IMR-90 (cell line): ENCODE measurements at places on chromosomes 5 and 9. TPM values are rescaled to one million over a fixed set of nuclear protein-coding genes. Genes with fewer than 3 reads are reported as not detected.

DNA sequence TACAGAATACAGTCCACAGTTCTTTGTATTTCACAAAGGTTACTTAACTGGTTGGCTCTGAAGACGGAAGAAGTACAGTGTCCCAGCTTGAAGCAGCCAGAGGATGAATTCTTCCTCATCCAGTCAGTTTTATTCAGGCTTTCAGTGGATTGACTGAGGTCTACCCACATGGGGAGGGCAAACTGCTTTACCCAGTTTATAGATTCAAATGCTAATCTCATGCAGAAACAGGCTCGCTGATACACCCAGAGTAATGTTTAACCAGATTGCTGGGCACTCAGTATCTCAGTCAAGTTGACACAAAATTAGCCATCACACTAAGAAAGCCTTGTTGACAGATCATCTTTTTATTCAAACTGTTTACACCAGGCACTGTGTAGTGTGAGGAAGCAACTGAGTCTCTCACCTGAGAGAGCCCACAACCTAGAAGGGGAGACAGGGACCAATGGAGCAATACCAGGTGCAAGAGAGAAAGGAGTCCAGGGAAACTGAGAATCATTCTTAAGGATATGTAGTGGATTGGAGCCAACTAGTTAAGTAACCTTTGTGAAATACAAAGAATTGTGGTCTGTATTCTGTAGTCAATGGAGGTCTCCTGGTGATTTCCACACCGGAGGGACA, 15.9 kb downstream of the LRRC70 start:
- no peak for DNase-seq

DNA sequence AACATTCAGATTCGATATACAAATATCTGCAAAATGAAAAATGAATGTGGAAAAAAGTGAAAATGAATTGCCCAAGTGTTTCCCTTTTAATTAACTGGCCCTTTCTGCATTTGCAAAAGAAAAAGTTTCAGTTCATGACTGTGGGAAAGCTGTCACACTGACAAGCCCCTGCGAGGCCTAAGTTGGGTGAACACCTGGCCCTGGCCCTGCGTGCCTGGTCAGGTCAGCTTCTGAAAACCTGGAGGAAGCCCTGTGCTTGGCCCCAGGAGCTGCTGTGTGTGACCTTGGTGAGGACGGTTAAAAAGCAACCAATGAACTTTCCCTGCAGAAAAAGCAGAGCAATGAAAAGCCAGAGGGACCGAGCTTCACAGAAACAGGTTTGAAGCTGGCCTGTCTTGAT, 41.0 kb upstream of the SHC3 start:
- no peak for DNase-seq

DNA sequence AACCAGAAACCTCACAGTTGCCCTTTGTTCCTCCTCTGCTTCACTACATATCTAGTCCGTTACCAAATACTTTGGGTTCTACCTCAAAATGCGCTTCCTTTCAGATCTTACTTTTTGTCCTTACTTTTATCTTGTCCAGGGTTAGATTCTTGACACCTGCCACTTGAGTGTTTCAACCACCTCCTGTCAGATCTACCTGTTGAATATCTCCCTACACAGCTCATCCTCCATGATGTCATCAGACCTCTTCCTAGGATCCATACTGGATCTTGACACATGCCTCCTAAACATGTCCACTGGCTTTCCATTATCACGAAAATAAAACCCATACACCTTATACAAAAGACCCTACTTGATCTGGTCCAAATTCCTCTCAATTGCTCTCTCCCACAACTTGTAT, 125.2 kb upstream of the SLC24A2 start:
- no peak for DNase-seq

DNA sequence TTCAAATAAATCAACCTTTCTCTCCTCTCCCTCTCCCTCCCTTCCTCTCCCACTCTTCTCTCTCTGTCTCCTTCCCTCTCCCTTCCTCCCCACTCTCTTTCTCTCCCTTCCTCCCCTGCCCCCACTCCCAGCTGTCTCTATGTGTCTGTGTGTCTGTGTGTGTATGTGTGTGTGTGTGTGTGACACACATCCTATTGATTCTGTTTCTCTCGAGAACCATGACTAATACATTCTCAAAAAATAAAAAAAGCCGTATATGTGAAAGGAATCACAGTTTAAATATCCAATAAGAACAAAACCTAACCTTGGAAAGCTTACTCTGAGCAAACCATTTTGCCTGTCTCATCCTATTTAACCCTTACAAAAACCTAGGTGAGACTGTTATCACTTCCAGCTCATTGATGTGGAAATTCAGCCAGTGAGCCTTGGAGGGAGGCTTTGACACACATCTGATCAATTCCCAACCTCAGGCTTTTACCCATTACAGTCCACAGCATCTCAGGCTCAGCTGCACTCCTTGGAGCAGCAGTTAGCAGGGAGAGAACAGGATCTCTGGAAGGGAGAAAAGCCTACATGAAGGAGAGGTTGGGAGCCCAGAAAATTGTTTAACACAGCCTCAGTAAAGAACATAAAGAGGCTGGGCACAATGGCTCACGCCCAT, 8.3 kb downstream of the HSD17B3 start:
- peak; percentile 72 for DNase-seq

DNA sequence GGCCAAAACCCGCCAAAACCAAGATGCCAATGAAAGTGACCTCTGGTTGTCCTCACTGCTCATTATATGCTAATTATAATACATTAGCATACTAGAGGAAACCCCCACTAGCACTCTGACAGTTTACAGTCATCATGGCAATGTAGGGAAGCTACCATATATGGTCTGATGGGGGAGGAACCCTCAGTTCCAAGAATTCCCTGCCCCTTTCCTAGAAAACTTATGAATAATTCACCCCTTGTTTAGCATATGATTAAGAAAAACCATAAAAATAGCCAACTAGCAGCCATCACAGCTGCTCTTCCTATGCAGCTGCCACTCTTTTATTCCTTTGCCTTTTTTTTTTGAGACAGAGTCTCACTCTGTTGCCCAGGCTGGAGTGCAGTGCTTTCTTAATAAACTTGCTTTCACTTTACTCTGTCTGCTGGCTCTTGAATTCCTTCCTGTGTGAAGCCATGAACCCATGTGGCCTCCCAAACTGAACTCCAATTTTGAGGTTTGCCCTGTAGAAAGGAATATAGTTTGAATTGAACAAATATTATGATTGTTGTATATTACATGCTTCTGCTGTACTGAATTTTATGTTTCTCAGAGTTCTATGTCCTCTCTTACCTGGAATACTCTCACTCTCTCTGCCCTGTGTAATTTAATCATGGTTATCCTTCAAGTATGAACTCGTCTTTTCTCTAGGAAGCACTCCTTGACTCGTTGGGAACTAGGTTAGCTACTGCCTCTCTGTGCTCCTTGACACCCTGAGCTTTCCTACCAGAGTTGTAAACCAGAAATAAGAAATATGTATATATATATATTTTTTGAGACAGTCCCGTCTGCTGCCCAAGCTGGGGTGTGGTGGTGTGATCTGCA, 59.8 kb downstream of the KIAA1958 start:
- peak; percentile 18 for DNase-seq

DNA sequence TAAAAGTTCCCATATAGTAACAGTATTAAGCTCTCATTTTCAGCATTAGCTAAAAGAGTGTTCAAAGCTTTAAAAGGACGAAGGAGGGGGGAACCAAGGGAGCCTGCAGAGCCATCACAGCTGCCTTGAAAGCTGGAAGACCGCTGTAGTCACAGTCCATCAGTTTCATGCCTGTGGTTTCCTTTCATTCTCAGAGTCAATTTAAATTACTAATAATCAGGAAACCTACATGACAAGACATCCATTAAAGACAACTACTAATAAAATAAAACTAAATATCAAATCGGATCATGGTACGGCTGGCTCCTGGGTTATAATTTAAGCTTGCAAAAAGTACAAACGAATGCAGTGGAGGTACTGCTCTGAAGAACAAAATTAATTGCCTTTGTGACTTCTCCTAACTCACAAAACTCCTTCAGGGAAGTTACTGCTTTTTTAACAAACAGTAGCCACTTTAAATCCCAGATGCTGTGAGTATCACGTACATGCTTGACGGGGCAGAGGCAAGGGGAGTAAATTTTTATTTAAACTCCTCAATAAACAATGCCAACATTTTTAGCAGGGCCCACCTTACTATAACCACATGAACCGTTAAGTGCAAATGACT, 213.5 kb downstream of the DENND1A start:
- peak; percentile 6 for DNase-seq

DNA sequence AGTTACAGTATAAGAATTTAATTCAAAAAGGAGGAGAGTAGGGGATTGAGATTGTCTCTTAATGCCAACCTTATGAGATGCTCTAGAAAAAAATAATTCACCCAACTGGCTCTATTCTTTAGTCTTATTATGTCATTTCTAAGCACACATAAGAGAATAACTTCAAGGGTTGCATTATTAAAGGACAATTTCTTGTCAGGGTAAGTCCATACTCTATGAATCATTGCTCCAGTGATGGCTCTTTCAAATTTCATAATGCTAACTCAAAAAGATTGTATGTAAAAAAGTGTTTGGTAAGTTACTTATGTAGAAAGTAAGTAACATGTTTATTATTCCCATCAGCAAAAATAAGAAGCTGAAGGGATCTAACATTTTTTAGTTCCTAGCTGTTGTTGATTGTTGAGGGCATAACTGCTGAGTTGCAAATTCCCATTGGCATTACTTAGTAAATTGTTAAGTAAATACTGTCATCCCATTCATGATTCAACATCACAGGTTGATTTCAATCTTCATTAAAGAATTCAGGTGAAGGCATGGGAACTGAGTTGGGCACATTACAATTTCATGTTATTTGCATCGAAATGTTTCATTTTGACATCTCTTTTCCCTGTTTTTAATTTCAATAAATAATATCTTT, 28.6 kb downstream of the ALDH1A1 start:
- DNase-seq = no peak

DNA sequence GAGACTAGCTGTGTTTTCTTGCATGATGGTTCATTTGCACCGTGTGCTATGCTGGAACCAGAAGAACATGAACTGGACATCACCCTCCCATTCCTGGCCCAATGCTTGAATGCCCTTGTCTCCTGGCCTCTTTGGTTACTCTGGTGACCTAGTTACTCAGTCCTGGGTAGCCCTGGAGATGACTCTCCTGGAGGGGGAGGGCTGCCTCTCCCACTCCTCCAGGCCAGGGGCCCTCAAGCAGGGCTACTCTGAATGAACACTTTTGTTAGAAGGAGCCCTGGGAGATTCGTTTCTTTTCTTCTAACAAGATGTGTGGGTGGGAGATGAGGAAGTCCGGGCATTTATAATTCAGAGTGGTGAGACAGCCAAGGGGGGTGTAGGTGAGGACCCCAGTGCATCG, 12.0 kb upstream of the NKX2-5 start:
- no peak for DNase-seq

DNA sequence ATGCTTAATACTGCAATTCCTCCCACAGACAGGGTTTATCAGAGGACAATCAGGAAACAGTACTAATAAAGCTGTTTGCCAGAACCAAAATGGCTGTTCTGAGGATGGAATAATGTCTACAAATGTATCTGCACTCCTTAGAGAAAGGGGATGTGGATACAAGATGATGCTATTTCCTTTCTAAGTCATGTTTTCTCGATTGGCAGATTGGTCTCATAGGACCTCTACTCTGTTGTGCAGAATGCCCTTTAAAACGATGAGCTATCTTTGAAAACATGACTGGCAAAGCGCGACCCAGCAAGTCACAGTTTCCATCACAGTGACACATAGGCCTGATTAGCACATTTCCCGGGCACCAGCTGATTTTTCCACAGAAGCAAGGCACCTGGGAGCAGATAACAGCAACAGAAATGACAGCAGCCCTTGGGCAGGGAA, 54.0 kb downstream of the AOPEP start:
- DNase-seq = no peak

- DNase-seq = no peak
Measured at GRCh38 chr5:95768731-95769130, 37.6 kb downstream of the RHOBTB3 start.

GRCh38 chr9:36597412-36598178, 24.9 kb downstream of the MELK start:
- DNase-seq = peak; percentile 70

DNA sequence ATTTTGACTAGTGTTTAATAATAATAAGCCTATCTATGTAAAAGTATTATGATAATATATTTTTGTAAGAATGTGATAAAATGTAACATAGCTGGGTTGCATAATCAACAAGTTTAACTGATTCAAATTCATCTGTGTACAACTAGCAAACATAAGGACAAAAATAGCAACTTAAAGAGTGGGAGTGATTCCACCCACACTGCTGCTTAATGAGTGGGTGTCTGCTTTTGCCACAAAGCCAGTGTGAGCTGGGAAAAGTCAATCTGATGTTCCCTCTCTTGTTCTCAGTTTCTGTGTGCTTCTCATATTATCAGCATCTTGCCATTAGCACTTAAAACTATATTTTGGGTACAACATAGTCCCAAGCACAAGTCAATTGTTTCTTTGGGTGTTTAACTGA, 111.1 kb upstream of the DPYSL3 start:
- no peak for DNase-seq

- DNase-seq = peak; percentile 91
Measured at GRCh38 chr9:5052838-5053237, 67.8 kb downstream of the JAK2 start.

QRFP gene
- total RNA-seq = not detected in 2 replicates

COX7C gene
- total RNA-seq = 91.4 and 210 TPM in 2 replicates

TMEM215 gene
- total RNA-seq = not detected in 2 replicates

CFAP77 gene
- not detected in 2 replicates for total RNA-seq
